ENCODE measurements at places on chromosomes 11 and 22. TPM values are rescaled to one million over a fixed set of nuclear protein-coding genes. Genes with fewer than 3 reads are reported as not detected.

- no peak for DNase-seq
- H3K36me3 ChIP-seq: no peaks in the 10 kb centered on the region
- no peak overlapping the region for H3K27ac ChIP-seq
- peaks cover 27% of the 10 kb centered on the region for H3K4me1 ChIP-seq
These were observed 1.2 kb downstream of the MRTFA start for GRCh38 chr22:40635043-40635939.

OR51B4 gene
- total RNA-seq: not detected

- DNase-seq: no peak
- peaks cover 11% of the 10 kb centered on the region for H3K27me3 ChIP-seq
- no peak overlapping the region for H3K4me3 ChIP-seq
- H3K36me3 ChIP-seq: no peaks in the 10 kb centered on the region
These were observed 382.1 kb downstream of the MN1 start for GRCh38 chr22:27419473-27419872.

- H3K4me3 ChIP-seq: no peak overlapping the region
- H3K27me3 ChIP-seq: peaks cover 12% of the 10 kb centered on the region
- H3K4me1 ChIP-seq: no peaks in the 10 kb centered on the region
- H3K27ac ChIP-seq: no peak overlapping the region
- no peak for DNase-seq
- no peaks in the 10 kb centered on the region for H3K36me3 ChIP-seq
These were observed 9.0 kb downstream of the KIRREL3 start for GRCh38 chr11:126991596-126991995.

PYGM gene
- 1.9 TPM for total RNA-seq

KRTAP5-11 gene
- not detected for total RNA-seq

GRCh38 chr11:101442171-101442570 lies 141.6 kb downstream of the TRPC6 start:
- no peaks in the 10 kb centered on the region for H3K36me3 ChIP-seq
- no peaks in the 10 kb centered on the region for H3K4me1 ChIP-seq

OR2D2 gene
- total RNA-seq: 0.94 TPM

DNA sequence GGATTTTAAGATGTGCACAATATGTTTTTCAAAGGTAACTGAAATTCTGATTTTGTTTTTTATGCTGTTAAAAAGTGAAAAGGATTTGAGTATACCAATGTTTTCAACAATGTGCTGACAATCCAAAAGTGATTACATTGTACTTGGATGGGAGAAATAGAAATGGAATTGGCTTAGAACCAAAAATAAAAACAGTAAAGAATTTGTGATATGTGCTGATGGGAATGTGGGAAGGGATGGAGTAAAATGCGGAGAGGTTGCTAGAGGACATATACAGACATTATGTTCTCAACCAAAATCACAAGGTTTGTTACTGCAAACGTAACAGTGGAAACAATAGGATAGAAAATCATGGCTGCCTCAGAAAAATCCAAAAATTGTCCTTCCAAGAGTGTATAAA lies 279.3 kb upstream of the TENM4 start:
- no peaks in the 10 kb centered on the region for H3K4me1 ChIP-seq
- H3K27ac ChIP-seq: no peak overlapping the region
- no peaks in the 10 kb centered on the region for H3K27me3 ChIP-seq
- H3K4me3 ChIP-seq: no peak overlapping the region
- DNase-seq: no peak

DNA sequence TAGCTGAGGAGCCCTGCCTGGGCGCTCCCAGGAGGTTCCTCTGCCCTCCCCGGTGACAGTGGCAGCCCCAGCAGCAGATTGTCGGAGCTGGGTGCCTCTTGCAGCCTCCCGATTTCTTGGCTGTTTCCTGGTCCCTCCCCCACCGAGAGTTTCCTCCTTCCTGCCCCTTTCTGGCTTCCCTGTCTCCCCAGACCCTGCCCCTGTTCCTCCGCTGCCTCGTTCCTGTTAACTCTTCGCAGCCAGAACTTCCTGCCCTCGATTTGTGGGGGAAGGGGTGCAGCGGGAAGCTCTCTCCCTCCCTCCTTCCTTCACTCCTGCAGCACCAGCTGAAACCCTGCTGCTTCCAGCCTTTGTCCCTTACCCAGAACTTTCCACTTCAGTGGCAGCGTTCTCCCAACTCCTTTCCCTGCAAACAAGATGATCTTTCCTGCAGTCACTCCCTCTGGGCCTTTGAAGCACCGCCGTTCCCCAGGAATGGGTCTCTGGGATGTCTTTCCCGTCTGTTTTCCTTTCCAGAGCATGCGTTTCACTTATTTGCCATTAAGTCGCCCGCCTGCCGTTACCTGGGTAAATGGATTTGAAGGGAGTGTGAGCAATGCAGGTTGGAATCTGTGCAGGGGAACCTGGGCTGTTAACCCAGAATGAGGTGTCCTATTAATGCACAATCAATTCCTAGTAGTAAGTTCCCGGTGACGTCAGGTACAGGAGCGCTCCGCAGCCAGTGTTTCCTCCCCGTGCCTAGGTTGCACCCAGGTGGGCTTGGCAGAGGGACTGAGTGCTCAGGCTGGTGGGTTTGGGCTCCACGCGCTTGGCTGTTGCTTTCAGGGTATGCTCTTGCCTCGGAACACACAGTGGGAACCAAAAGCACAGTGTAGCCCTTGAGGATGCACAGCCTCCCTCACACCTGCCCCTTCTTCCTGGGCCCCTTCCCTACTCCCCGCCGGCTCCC lies 4.3 kb downstream of the GRK2 start:
- peak overlapping the region; percentile 97 for H3K27ac ChIP-seq
- DNase-seq: peak; percentile 26
- peak overlapping the region; percentile 94 for H3K4me3 ChIP-seq
- H3K4me1 ChIP-seq: peaks cover 59% of the 10 kb centered on the region
- H3K27me3 ChIP-seq: no peaks in the 10 kb centered on the region

GRCh38 chr11:86502137-86502642 lies 127.5 kb downstream of the CCDC81 start:
- peaks cover 11% of the 10 kb centered on the region for H3K4me1 ChIP-seq
- no peaks in the 10 kb centered on the region for H3K36me3 ChIP-seq
- no peak for DNase-seq
- H3K27ac ChIP-seq: no peak overlapping the region

- no peaks in the 10 kb centered on the region for H3K27me3 ChIP-seq
- no peak overlapping the region for H3K4me3 ChIP-seq
- peaks cover 40% of the 10 kb centered on the region for H3K36me3 ChIP-seq
These were observed 7.9 kb downstream of the CCDC134 start for GRCh38 chr22:41808400-41808799.

OR6T1 gene
- not detected for total RNA-seq

GRCh38 chr11:80980227-80980626 lies 1539.4 kb upstream of the TENM4 start:
- no peak overlapping the region for H3K4me3 ChIP-seq
- no peak for DNase-seq
- H3K36me3 ChIP-seq: no peaks in the 10 kb centered on the region
- H3K27ac ChIP-seq: no peak overlapping the region
- no peaks in the 10 kb centered on the region for H3K27me3 ChIP-seq
- no peaks in the 10 kb centered on the region for H3K4me1 ChIP-seq

GRCh38 chr22:20904980-20905355 lies 12.2 kb upstream of the CRKL start:
- DNase-seq: no peak
- peaks cover under 1% of the 10 kb centered on the region for H3K4me1 ChIP-seq
- peaks cover 19% of the 10 kb centered on the region for H3K27me3 ChIP-seq
- H3K36me3 ChIP-seq: no peaks in the 10 kb centered on the region

DNA sequence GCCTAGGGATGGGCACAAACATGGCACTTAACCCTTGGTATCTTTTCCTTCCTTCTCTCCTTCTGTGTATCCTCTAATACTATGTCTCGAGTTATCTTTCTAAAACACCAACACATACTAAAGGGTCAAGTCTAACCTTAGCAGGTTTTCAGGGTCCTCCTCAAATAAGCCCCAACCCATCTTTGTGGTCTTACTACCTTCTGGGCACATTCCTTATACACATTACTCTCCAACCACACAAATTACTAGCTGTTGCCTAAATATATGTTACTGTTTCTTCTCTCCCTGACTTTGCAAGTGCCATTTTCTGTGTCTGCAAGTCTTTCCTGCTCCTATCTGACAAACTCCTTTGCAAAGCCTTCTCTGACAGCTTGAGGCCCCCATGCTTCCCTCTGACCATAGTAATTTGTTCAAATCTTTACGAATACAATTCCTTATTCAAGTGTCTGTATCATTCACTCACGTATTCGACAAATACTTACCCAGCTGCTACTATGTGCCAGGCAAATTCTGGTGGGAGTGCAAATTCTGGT lies 15.8 kb upstream of the NUP160 start:
- H3K4me3 ChIP-seq: peak overlapping the region; percentile 34
- peaks cover 28% of the 10 kb centered on the region for H3K4me1 ChIP-seq
- no peaks in the 10 kb centered on the region for H3K27me3 ChIP-seq
- H3K27ac ChIP-seq: no peak overlapping the region

- peaks cover 4% of the 10 kb centered on the region for H3K27me3 ChIP-seq
- H3K4me3 ChIP-seq: no peak overlapping the region
- H3K36me3 ChIP-seq: no peaks in the 10 kb centered on the region
- no peak for DNase-seq
- H3K27ac ChIP-seq: no peak overlapping the region
These were observed 10.0 kb upstream of the ASCC2 start for GRCh38 chr22:29848111-29848510.

DEUP1 gene
- not detected for total RNA-seq

DNA sequence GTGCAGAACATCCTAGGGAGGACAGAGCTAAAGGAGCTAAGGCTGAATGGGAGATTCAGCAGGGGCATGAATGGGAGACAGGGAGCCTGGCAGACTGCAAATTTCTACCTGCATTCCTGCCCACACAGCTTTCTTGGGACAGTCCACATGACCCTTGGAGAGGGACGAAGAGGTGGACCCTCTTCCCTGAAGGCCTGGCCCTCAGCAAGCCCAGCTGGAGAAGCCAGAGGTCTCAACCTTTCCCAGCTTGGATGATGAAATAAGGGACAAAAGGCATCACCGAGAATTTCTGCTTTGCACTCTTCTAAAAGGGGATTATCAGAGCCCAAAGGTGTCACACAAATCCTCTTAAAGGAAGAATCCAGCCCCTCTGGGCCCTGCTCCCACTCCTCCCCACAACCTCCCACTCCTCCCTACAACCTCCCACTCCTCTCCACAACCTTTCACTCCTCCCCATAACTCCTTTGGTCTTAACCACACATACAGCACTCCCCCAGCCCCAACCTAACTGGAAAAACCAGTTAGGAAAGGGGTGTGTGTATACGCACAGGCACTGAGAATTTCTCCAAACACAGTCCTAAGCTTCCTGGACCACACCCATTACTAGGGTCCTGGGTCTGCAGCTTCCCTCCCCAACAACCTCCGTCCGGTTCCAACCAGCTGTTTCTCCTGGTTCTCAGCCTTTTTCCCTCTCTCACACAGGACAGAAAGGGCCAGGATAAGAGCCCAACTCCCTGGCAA lies 38.4 kb downstream of the RPL27A start:
- no peaks in the 10 kb centered on the region for H3K36me3 ChIP-seq
- H3K27ac ChIP-seq: no peak overlapping the region
- peaks cover 3% of the 10 kb centered on the region for H3K27me3 ChIP-seq
- no peak overlapping the region for H3K4me3 ChIP-seq

- H3K27me3 ChIP-seq: no peaks in the 10 kb centered on the region
- DNase-seq: no peak
- H3K4me3 ChIP-seq: no peak overlapping the region
- H3K4me1 ChIP-seq: peaks cover 21% of the 10 kb centered on the region
- no peak overlapping the region for H3K27ac ChIP-seq
These were observed 208.8 kb downstream of the TBC1D22A start for GRCh38 chr22:46971099-46971763.

DNA sequence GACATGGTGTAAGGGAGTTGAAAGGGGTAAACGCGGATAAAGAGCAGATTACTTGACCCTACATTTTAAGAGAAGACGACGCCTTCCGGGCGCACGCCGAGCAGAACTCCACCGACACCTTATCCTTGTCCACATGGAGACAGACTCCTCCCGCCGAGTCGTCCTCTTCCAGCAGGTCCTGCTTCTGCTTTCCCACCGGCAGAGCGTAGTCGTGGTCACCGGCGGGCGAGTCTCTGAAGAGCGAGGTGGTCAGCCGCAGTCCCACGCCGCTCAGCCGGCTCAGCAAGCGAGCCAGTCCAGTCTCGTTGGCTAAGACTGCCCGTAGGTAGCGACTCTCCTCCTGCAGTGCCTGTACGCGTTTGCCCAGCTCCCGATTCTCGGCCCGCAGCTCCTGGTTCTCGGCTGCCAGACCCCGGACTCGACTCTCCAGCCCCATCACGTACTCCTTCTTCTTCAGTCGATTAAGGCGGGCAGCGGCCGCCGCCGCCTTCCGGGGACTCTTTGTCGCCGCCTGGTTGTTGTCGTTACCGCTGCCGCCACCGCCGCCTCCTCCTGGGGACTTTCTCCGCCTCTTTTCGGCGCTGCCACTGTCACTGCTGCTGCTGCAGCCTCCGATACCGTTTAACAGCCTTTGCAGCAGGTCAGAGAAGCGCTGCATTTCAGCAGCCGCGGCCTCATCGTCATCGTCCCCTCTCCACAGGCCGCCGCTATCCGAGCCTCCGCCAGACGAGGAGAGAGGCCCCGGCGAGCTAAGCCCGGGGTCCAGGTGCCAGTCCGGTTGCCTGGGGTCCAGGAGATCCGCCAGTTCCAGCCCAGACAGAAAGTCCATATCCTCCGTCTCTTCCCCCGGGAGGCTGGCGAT lies 945 bp downstream of the CREBZF start:
- H3K4me1 ChIP-seq: peaks cover 38% of the 10 kb centered on the region
- DNase-seq: peak; percentile 86
- H3K27ac ChIP-seq: peak overlapping the region; percentile 96
- H3K4me3 ChIP-seq: peak overlapping the region; percentile 99
- peaks cover 45% of the 10 kb centered on the region for H3K36me3 ChIP-seq
- H3K27me3 ChIP-seq: no peaks in the 10 kb centered on the region

KRTAP5-10 gene
- total RNA-seq: not detected

RFPL3 gene
- not detected for total RNA-seq

DNA sequence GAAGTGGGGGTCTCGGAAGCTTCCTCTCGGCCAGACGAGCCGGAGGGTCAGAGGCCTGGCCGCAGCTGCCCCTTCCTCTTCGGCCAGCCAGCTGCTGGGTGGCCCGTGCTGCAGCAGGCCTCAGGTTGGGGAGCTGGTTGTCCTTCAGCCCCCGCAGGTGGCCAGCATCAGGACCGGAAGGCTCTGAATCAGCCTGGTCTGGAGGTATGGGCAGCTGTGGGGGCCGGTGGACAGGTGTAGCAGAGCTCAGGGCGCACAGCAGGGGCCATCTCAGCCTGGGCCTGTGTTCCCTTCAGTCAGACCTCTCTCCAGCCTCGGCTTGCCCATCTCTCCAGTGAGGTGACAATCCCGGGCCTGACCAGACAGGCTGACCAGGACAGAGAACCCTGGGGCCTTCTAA lies 13.9 kb upstream of the TBX1 start:
- H3K27ac ChIP-seq: no peak overlapping the region
- H3K27me3 ChIP-seq: no peaks in the 10 kb centered on the region
- H3K4me3 ChIP-seq: no peak overlapping the region
- no peak for DNase-seq
- no peaks in the 10 kb centered on the region for H3K4me1 ChIP-seq

- H3K36me3 ChIP-seq: no peaks in the 10 kb centered on the region
- peaks cover 24% of the 10 kb centered on the region for H3K27me3 ChIP-seq
- H3K27ac ChIP-seq: no peak overlapping the region
- DNase-seq: no peak
- H3K4me1 ChIP-seq: no peaks in the 10 kb centered on the region
These were observed 98.8 kb downstream of the PKNOX2 start for GRCh38 chr11:125263268-125263790.

ZNF214 gene
- not detected for total RNA-seq

Data from activated T-helper 2 cell treated with anti-CD3 and anti-CD28 coated beads, Interferon-gamma antibody, Interleukin-2, Interleukin-4, amounts not matched to agents 10 μg/mL and 5 μg/mL and 100 μg/mL, durations not matched to agents 14 hours and 24 hours and 36 hours (primary cell).